NCI-H774 (cell line): ENCODE measurements at places on chromosomes 2 and 18.

- peak; percentile 66 for DNase-seq
Observed at GRCh38 chr18:76803814-76804213, 18.5 kb upstream of the ZNF236 start.

DNA sequence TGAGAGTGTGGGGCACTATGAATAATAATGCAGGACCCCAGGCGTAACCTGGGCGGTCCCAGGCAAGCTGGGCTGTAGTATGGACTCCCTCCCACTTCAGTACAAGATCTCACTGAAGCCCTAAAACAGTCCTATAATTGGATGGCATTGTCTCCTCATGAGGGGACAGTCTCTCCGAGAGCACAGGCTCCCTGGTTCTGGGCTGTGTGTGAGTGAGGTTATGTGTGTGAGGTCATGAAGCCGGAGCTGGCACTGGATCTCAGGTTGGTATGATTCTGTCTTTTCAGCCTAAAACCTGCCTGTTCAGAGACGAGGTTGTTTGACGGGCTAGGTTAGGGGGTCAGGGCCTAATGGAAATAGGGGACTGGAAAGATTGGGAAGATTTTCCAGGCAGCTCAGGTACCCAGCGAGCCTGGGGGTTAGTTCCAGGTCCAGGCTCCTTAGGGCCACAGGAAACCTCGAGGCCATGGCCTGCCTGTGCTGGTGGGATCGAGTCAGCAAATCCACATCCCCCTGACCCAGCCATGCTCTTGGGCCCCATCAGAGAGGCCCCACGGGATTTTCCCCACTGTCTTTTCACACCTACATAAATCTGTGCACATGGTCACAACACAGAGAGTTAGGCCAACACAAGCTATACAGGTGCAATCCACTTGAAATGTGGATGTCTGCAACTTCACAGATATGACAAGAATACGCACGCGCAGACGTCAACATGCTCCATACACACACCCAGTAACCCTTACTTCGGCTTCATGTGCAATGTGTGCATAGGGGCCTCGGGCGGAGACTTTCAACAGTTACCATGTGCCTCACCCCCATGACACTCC lies 94.8 kb downstream of the INHBB start:
- no peak for DNase-seq

GRCh38 chr18:79904357-79905147 lies 46.9 kb downstream of the SLC66A2 start:
- DNase-seq = no peak

- no peak for DNase-seq
Observed at GRCh38 chr2:238878051-238878735, 30.3 kb downstream of the TWIST2 start.

GRCh38 chr2:233163486-233164103 lies 87.9 kb upstream of the ATG16L1 start:
- no peak for DNase-seq

DNA sequence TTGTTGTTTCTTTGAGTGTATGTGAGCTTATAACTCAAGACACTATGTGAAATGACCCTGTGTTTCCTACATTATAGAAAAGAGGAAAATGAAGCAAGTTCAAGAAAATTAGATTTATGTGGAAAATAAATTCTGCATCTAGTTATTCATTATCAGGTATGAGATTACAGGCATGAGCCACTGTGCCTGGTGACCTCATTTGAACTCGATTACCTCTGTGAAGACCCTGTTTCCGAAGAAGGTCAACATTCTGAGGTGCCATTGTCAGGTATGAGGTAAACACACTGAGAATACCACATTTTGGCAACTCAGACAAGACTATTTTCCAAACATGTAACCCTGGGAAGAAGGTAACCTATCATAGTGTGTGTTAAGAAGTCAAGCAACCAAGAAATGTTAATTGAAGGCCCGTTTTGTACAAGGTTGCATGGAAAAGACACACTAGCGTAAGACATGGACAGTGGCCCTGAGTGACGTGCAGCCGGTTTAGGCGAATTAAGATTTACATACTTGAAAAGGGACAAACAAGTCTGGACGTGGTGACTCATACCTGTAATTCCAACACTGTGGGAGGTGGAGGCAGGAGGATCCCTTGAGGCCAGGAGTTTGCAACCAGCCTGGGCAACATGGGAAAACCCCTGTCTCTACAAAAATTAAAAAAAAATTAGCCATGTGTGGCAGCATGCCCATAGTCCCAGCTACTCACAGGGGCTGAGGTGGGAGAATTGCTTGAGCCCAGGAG lies 186.6 kb downstream of the NEDD4L start:
- DNase-seq = no peak

DNA sequence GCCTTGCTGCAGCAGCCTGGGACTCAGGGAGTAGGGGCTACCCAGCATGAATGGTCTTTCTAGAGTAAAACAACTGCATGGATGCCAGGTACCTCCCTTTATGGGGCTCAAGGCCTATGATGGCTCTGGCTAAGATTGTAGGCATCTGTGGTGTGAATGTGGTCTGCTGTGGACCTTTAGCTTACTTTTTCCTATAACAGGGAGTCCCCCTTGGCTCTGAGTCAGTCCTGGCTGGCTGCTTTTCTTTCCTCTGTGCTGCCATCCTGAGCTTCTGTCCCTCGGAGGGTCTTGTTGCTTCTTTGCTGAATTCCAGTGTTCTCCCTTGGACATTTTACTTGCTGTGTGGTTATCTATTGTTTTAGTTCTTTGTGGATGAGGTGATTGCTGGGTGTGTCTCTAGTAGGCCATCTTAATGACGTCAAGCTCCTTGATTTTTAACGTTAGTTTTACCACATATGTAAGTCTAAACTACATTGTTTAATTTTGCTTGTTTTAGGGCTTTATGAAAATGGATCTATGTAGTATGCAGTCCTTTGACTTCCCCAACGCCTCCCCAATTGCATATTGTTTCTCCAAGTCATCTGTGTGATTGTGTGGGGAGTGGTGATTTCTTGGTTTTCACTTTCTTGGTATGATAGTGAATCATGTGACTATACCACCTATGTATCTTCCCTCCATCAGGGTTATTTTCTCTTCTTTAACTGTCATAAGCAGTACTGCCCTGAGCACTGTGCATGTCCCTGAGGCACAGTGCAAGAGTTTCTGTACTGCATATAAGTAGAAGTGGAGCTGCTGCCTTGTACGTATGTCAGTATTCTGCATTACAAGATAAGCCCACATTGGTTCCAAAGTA lies 92.4 kb downstream of the NCK2 start:
- DNase-seq = no peak
